ENCODE measurements at places on chromosomes 2 and 18. TPM values are rescaled to one million over a fixed set of nuclear protein-coding genes. Genes with fewer than 3 reads are reported as not detected.

- no peak for DNase-seq
Measured at GRCh38 chr2:234044157-234044556, 6.3 kb upstream of the SPP2 start.

- DNase-seq = no peak
Measured at GRCh38 chr18:40917056-40917455, 1038.0 kb upstream of the PIK3C3 start.

DNA sequence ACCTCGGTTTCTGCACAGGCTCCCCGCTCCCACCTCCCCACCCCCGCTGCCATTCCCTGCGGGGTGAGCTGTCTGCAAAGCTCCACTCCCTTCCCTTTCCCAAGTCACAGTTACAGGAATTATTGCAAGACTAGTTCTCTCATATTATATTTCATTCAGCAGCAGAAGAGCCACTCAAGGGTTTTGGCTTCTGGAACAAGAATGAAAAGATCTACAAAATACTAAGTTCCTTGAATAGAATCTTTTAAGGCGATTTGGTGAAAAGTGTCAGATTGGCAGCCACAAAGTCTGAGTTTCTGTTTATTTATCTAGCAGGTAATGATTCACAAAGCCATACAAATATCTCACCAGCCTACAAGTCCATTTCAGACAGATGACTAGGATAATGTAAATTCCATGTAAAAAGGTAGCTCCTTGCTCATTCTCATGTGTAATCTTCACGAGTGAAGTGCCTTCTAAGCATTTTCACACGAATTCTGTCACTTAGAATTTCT is 221.9 kb upstream of the RBBP8 start:
- DNase-seq = peak; percentile 84

GRCh38 chr18:54187372-54187771 is 37.1 kb downstream of the MBD2 start:
- DNase-seq = no peak

DNA sequence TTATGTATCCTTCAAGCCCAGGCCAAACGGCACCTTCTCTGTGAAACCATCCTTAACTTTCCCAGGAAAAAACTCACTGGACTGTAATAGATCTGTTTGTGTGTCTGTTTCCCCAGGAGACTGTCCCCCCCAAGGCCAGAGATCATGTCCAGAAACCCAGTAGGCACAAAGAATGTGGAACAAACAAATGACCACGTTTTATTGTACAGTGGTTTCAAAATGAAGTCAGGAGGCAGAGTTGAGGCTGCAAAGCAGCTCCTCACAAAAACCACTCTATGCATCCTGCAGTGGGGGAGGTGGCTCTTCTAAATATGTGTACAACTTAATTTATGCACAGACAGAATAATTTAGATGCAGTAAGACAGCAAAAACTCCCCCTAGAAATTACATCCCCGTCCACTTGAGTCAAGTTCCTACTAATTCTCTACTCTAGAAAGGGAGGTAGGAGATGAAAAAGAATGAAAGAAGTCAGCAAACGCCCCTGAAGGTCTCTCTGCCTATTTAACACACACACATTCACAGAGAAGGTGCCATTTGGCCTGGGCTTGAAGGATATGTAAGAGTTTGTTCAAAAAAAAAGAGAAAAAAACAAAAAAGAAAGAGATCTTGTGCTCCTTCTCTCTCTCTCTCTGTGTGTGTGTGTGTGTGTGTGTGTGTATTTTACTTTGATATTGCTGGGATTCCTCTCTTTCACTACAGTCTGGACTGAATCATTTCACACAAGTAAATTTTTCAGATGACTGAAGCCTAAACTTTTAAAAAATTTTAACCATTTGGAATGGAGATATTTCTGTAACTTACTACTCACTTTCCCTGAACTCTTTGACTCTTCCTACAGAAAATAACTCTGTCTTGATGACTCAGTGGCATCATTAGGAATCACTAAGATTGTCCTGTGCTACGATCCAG is 19.5 kb downstream of the BCL2 start:
- DNase-seq = peak; percentile 89

DNA sequence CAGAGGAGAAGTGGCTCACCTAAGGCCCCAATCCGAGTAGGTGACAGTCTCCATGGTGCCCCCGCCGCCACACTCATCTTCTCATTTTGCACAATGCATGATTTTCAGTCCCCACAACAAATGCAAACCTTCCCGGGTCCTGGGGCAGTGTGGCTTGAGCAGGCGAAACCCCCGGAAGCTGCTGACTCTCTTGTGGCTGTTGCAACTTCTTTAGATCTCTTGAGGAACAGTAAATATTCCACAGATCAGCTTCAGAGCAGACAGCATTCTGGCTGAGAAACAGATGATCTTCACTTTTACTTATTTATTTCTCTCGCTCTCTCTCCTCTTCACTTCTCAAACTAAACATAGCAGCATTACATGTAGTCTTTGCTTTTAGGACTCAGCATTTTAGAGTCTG is 51.9 kb downstream of the ASAP2 start:
- DNase-seq = no peak

DNA sequence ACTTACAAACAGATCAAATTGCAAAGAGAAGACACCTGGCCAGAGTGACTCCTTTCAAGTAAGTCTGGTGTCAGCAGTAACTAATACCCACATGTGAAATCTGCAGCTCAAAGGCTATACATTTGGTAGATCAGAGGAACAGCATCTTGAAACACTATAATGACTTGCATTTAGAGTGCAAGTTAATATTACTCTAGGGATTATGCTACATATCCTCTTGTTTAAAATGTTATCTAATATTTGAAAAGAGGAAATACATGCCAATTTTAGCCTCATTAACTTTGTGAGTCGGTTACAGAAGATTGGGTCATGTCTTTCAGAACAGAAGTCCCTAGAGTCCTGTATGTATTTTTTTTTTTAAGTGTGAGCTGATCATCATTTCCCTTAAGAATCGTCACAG is 15.2 kb downstream of the LANCL1 start:
- no peak for DNase-seq

Gene RAPGEF4
- total RNA-seq = 0.07 TPM

DNA sequence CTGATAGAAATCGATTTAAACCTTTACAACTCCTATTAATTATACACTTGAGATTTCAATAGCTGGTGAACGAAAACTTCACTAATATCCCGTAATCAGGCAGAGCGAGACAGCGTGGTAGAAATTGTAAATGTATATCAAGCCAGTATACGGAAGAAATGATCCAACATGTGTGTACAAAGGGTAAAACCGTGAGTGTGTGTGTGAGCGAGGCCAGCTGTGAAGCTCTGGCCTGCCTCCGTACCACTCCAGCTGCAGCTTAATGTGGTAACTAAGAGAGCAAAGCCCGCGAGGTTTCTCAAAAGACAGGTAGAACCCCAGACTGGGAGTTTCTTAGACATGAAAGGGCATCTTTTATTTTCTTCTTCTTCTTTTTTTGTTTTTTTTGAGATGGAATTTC is 52.3 kb upstream of the ZNF516 start:
- DNase-seq = no peak

DNA sequence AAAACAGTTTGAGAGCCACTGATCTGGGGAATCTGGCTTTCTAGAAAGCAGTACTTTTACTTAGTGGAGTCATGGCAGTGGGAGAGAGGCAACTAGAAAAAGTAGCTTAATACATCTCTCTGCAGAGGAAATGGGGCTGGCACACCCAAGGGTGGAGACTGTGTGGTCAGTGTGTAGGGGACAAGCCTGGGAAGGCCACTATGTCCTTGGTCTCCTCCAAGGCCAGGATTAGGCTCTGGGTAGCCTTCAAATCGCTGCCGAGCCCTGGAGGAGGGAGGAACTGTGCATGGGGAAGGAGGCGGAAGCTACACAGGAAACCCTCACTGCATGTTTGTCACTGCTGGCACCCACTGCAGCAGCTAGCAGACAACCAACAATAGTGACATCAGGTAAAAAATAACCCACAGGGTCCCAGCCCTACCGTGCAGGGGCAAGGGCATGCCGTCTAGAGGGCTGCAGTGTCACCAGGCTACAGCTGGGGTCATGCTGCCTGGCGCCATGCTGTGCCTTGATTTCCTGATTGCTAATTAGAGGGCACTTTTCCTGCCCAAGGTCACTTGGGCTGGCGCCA is 34.8 kb downstream of the LBH start:
- no peak for DNase-seq

DNA sequence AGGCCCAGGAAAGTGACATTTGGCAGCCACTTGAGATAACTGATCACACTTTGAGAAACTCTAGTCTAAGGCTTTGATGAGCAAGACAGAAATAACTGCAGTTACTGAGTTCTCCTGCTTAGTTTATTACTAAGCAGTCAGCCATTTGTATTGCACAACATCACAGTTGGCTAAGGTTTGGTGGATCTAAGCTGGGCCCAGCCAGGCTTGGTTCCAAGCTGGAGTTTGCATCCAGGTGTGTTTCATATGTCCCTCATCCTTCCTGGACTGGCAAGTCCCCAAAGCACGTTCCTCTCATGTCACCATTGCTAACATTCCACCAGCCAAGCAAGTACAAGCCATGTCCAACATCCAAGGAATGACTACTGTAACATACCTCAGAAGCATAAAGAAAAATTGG is 71.3 kb upstream of the ZNF532 start:
- peak; percentile 59 for DNase-seq

- no peak for DNase-seq
Measured at GRCh38 chr2:8611246-8611645, 70.6 kb upstream of the ID2 start.

GRCh38 chr18:59779979-59780378 is 82.8 kb upstream of the CCBE1 start:
- peak; percentile 30 for DNase-seq

Gene UGT1A5
- total RNA-seq = not detected

All from epithelial cell of proximal tubule (primary cell).